ENCODE measurements at places on chromosomes 3 and 15.

GRCh38 chr3:148230473-148230872, 467.2 kb upstream of the AGTR1 start:
- no peak for DNase-seq

DNA sequence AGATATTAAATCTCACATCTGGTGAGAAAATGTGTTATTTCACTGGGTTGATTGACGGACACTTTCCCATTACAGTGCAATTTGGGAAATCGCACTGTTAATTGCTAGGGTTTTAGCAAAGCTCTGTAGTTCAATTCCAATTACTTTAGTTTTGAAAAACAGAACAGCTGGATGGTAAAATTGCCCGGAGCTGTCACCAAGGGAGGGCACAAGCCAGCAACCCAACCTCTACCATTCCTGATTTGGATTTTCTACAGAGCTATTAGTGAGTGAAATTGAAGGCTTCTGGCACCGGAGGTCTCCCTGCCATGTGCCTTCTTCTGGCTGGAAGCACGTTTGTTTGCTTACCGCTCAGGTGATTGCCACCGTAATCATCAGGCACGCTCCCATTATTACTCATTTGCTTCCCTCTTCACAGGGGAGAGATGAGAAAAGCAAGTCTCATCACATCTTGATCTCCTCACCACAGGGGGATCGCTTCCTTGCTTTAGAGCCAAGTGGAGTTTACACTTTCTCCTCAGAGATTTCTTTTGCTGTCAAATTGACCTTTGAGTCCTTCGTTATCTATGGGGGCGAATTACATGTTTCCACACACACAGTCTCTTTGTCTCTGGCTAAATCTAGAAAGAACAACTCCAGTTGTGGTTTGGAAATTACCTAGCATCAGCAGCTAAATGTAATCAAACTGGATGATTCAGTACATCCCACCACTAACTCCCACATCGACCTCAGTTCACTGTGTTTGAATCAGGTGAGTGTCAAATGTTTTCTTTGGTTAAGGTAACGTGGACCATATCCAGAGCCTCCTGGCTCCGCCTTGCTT, 421.7 kb upstream of the GOLIM4 start:
- no peak for DNase-seq

GRCh38 chr3:25038271-25038670, 389.8 kb upstream of the RARB start:
- DNase-seq: no peak

DNA sequence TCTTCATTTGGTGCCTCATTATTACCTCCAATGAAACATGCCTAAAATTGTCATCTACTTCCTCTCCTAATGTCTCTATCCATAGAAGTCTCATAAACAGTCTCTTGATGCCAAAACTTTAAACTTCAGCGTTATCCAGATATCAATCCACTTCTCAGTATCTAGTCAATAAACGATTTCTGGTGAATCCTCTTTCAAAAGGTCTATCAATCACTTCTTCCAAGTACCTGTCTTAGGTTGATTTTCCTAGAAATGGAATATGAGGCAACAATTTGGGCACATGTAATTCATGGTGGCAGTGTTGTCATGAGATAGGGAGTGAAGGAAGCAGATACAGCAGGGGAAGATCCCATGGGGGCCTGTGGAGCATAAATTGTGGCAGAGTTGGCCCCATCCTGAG, 348.5 kb upstream of the POU1F1 start:
- no peak for DNase-seq

GRCh38 chr3:126467611-126467955, 8.1 kb downstream of the ZXDC start:
- DNase-seq: no peak

DNA sequence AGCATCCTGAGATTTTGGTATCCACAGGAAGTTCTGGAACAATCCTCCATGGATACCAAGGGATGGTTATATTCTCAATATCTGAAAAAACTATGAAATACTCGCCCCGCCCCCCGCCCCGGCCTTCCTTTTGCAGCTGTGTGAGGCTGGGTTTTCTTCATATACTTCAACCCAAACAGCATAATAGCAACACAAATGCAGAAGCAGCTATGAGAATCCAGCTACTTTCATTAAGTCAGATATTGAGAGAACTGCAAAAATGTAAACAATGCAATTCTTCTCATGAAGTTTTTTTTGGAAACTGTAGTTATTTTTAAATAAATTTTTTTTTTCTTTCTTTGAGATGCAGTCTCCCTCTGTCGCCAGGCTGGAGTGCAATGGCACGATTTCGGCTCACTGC, 10.9 kb upstream of the IDH2 start:
- no peak for DNase-seq

DNA sequence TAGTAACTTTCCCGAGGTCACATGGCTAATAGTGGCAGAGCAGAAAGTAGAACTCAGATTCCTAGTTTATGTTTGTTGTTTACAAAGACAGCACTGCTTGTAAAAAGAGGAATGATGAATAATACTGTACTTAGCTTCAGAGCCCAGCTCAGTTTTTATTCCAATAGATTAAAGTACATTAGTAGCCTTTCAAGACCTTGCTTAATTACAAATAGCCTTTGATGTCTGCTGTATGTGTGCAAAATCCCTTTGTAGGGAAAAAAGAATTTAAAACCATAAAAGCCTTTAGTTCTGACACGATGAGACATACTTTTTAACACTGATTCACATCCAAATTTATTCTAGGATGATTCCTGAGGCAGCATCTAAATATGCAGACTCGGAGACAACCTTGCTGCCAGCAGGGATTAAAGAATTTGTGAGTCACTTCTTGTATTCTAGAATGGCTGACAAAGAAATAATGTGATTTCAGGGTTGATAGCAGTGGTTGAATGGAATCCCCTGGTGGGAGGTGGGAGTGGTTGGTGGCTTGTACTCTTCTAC, 324.2 kb upstream of the TGFBR2 start:
- no peak for DNase-seq

- no peak for DNase-seq
Observed at GRCh38 chr3:103585809-103586208, 1151.0 kb downstream of the ZPLD1 start.

GRCh38 chr15:38080651-38081275, 146.3 kb downstream of the TMCO5A start:
- DNase-seq: no peak

- no peak for DNase-seq
Observed at GRCh38 chr3:66121318-66121717, 82.6 kb upstream of the MAGI1 start.

- no peak for DNase-seq
Observed at GRCh38 chr15:40873694-40874561, at the start of gene RHOV. Gene RHOV, minus strand, starts transcription at chr15:40874234. Its CDS starts 95 bp downstream, at chr15:40874139.

- no peak for DNase-seq
Observed at GRCh38 chr3:34364335-34364734, 565.9 kb downstream of the PDCD6IP start.

DNA sequence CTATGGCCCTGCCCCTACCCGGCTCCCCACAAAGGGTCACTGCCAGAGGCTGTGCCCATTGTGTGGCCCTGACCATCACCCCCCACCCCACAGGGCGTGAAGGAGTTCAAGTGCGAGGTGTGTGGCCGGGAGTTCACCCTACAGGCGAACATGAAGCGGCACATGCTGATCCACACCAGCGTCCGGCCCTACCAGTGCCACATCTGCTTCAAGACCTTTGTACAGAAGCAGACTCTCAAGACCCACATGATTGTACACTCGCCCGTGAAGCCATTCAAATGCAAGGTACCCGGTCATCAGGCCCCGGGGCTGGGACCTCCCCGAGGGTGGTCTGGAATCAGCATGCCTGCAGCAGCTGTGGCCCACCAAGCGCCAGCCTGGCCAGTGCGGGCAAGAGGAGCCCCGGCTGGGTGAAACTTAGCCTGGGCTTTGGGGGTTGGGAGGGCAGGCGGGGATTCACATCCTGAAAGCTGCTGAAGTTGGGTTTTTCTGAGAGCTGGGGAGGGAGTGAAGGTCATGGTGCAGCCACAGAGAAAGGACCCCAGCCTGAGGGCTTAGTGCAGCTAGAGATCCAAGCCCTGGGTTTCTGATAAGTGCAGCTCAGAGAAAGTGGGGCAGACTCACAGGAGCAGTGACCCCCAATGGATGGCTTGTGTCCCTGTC, 29.2 kb downstream of the IDH2 start:
- DNase-seq: no peak

- DNase-seq: no peak
Observed at GRCh38 chr3:126056681-126057500, 27.0 kb downstream of the SLC41A3 start.

- DNase-seq: no peak
Observed at GRCh38 chr3:50450209-50450921, 53.1 kb downstream of the CACNA2D2 start.

DNA sequence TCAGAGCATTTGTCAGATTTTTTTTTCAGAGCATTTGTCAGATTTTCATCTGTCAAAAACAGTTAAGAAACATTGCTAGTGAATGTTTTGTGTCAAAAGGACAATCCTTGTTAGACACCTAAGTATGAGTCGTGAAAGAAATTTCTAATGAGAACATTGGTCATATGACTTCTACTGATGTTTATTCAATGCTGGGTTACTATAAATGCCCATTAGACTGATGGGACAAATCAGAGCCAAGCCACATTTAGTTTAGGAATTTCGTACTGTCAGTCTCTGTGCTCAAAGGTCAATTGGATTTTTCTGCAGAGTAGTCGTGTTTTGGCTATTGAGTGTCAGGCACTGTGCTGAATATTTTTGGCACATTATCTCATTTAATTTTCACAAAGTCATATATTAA, 31.6 kb downstream of the TSC22D2 start:
- no peak for DNase-seq

DNA sequence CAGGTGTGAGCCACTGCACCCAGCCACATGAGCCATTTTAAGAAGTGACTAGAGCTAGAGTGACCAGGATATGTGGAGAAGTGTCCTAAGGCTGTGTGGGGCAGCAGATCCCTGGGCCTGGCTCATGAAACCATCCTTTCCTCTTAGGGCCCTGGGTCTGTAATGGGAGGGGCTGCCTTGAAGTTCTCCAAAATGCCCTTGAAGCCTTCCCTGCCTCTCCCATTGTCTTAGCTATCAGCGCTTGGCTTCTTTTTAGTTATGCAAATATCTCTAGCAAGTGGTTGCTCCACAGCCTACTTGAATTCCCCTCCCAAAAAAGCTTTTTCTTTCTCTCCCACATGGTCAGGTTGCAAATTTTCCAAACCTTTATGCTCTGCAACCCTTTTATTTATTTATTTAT, 112.4 kb upstream of the SPATA16 start:
- DNase-seq: no peak

DNA sequence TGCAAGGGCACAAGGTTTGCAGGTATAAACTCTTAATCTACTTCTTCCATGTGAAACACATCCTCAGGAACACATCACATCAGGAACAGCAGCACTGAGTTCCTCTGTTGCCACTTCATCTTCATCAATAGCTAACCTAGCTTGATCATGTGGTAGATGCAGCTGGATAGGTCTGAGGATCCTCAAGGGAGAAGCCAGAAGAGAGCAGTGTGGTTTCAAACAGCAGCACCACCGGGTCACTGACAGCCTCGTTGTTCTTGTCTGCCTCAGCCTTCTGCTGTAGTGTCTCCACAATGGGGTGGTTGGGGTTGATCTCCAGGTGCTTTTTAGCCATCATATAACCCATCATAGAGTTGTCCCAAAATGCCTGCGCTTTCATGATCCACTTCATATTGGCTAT, 58.8 kb downstream of the ADAM10 start:
- no peak for DNase-seq

- no peak for DNase-seq
Observed at GRCh38 chr15:101476756-101477155, 12.8 kb downstream of the PCSK6 start.

DNA sequence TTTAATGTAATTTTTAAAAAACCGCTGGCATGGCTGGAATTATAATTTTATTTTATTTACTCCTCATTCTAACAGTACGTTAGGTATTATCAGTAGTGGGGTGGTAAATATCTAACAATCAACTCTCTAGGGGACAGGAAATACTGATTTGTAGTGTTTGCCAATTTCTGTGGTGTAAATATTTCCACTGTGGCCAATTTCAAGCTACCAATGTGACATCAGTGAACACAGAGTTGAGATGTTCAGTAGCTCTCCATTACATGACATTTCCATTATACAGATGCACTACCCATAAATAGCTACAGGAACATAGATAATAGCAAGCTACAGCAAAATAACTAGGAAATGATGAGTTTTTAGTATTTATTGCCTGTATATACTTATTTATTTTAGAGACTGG, 10.0 kb upstream of the ARL8B start:
- no peak for DNase-seq

GRCh38 chr3:120113128-120114116, 19.2 kb upstream of the GSK3B start:
- DNase-seq: no peak

- peak; percentile 4 for DNase-seq
Observed at GRCh38 chr15:29815000-29815710, 7.1 kb downstream of the TJP1 start.

DNA sequence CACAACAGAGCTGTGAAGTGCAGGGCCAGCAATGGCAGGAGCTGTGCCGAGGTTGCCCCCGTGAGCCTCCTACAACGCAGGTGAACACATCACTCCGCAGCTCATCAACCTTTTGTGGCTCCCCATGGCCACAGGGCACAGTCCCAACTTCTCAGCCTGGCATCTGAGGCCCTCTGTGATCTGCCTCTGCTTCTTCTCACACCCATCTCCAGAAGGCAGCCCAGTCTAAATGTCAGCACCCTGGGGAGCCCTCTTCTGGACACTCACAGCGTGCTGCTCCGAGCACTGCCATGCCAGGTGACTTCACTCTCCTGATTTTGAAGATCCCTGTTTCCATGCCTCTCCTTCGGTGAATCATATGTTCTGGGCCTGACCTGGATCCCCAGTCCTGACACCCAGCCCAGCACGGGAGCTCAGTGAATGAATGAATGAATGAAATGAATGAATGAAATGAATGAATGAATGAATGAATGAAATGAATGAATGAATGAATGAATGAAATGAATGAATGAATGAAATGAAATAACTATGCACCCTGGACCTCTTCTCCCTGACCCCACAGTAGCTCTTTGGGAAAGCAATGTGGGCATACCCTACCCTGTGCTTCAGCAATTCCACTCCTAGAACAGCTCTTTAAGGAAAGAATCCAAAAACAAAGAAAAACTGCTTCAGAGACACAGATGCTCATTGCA, 17.9 kb upstream of the SKIC8 start:
- no peak for DNase-seq

Data from DMS 273 treated with DMSO at 0.1 percent for 48 hours (cell line).